ENCODE measurements at places on chromosomes 3 and 15.

- DNase-seq, result no peak
Measured at GRCh38 chr15:32029862-32030781, at the start of gene CHRNA7. Gene CHRNA7 (plus strand): TSS chr15:32030515. CDS start chr15:32030595, 80 bp downstream.

GRCh38 chr3:133746712-133747066, 496 bp downstream of the TF start:
- no peak for DNase-seq

DNA sequence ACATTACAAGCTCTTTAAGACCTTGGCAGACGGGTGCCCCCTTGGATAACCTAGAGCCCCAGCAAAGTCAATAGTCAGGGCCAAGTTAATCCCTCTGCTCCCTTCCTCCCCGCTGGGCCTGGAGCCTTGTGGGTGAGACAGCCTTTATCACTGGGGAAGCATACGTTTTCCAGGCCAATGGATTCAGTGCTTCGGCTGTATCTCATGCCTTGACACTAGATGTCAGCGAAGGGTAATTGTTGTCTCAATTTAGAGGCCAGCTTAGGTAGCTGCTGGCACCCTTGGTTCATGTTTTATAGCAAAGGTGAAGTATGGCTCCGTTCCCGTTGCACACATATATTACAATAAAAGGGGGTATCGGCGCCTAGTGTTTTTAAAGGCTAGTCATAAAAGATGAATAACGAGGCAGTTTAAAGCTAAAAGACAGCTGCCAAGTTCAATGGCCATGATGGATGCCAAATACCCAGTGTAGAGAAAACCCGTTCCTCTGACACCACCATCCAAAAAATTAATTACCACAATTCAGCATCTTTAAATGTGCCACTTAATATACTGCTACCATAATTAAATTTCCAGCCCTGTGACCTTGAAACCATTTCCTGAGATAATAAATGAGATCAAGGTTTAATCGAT, 52.3 kb upstream of the BNIP2 start:
- DNase-seq, result no peak

- DNase-seq, result no peak
Measured at GRCh38 chr15:36896949-36897348, 203.4 kb downstream of the MEIS2 start.

GRCh38 chr3:126108676-126109050, 24.7 kb upstream of the SLC41A3 start:
- DNase-seq, result no peak

GRCh38 chr15:49063402-49064280, 17.4 kb upstream of the SECISBP2L start:
- no peak for DNase-seq

GRCh38 chr15:68643216-68643830, 64.5 kb downstream of the CORO2B start:
- no peak for DNase-seq

GRCh38 chr3:196966526-196967401, 1.9 kb downstream of the PIGZ start:
- no peak for DNase-seq

DNA sequence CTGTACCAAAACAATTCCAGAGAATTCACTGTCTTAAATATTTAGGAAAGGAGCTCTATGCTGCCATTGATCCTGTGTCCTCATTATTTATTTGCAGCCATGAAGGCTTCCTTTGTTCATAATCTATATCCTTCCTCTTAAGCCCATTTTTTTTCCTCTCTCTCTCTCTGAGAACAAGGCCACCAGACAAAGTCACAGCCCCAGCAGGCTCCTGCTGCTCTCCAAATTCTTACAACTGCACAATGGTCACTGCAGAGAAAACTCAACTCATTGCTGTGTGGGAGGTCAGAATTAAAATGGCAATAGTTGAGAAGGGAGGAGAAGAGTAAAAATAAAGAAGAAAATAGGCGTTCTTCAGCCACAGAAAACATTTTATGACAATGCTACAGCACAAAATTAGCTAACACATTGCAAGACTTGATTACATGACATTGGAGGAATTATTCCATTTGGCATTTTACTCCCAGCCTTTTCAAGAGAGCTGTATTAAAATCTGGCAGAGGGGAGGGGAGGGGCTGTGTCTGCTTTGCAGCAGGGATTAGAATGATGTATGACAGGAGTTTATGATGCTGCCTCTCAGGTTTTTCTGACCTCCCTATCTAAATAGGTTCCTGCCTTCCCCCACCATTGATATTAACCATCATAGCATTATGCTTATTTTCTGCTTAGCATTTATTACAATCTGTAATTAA, 399.7 kb upstream of the THBS1 start:
- DNase-seq, result no peak

DNA sequence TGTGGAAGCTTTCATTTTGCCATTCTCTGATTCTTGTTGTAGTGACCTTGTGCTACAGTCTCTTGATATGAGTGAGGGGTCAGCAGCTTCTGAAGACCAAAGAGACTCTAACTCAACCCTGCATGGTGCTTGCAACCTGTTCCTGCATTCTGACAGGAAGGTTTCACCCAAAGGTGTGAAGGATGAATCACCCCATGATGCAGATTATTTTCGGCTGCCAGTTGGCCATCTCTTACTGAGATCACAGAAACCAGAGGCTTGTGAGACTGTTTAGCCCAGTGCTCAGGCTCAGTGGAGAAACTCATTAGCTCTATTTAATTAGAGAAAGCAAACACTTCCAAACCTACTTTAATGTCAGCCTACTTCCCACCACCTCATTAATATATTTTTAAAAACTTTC, 29.2 kb upstream of the TPRG1 start:
- no peak for DNase-seq

DNA sequence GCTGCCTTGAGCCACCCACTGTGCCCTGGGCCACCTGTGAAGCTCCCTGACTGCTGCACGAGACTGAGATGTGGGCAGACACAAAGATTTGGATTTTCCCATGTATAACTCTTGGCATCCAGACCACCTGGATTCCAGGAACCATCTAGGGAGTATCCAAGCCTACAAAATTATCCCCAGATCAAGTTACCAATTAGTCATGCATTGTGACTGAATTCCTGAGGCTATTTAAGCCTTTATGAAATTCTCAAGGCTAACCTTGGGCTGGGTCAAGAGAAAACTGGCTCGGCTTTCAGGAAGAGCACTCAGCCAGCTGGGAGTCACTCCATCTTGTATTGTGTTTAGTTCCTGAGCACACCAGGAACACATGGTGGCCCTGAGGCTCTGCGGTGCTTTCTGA, 13.3 kb upstream of the ATP13A5 start:
- DNase-seq, result no peak

GRCh38 chr3:194223951-194224350, 88.0 kb downstream of the HES1 start:
- no peak for DNase-seq

DNA sequence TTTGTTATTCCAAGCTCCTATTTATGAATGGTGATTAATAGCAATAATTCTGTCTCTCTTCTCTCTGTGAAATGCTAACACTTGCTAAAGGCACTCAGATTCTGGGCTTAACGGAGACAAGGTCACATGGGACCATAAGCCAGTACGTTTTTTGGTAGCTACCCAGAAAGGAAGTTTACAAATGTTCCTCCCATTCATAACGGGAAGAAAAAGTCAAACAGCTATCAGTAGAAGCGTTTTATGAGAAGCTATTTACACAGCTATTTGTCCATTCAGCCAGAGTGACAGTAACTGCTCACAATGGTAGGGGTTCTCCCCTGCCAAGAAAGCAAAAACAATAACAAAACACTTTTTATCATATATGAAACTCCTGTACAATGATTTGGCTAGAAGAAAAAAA, 51.5 kb downstream of the ZMAT3 start:
- DNase-seq, result no peak

- DNase-seq, result no peak
Measured at GRCh38 chr3:44510000-44510368, 32.5 kb upstream of the ZNF445 start.

GRCh38 chr3:130850843-130851242, 43.0 kb upstream of the ATP2C1 start:
- DNase-seq, result no peak

GRCh38 chr15:58773024-58773423, 1.9 kb downstream of the MINDY2 start:
- DNase-seq, result no peak

DNA sequence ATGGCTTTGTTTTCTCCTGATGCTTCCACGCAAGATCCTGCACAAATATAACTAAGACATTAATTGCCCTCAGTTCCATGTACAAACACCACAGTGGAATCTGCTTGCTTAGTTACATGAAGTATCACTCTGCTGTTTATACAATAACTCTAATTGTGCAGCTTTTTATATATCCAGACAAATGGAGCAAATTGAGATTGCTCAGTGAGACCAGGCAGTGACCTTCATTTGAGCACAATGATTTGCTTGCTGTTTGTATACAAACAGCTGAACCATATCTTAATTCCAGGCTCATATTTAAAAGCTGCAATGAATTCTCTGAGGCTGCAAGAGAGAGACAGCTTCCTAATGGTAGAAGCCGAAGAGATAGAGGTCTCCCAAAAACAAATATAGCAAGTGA, 243.7 kb downstream of the CADPS start:
- no peak for DNase-seq

DNA sequence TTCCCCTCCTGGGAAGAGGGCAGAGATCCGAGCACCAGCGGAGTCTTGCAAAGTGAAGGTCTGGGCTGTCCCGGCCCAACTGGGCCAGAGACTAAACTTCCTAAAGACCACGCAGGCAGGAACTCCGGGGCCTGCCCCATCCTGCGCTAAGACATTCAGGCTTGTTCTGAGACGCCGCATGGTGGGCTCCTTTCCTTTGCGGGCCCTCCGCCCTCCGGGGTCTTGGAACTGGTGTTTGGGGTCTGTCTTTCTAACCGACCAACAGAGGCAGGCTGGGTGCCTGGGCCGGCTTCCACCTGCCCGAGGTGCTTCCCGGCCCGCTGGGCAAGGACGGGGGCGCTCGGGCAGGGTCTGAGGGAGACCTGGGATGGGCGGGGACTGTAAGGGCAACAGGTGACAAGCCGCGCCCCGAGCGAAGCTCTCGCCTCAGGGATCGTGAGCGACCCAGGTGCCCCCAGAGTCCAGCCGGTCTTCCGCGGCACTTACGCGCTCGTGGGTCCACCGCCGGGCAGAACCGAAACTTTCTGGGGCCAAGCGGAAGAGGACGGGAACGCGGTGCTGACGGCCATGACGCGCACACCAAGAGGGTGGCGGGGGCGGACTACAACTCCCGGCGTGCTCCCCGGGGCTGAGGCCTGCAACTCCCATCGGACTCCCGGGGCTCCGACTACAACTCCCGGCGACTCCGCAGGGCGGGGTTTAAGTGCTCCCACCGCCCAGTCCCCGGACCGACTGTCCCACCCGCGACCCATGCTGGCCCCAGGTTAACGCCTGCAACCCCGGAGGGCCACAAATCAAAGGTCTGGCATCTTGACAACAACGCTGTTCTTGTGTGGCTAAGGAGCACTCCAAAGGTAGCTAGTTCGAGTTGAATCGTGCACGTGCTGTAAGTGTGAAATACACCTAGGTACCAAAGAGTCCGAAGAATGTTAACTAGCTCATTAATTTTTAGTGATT, at the start of gene FYCO1:
FYCO1 (minus strand) TSS at position 589 of the 957 bp plus-strand sequence. CDS start 10,914 bp downstream, outside the sequence.
- DNase-seq, result peak; percentile 87

- no peak for DNase-seq
Measured at GRCh38 chr3:184741798-184742675, 30.2 kb upstream of the MAGEF1 start.

GRCh38 chr3:57093971-57094535, 33.6 kb downstream of the SPATA12 start:
- DNase-seq, result no peak

DNA sequence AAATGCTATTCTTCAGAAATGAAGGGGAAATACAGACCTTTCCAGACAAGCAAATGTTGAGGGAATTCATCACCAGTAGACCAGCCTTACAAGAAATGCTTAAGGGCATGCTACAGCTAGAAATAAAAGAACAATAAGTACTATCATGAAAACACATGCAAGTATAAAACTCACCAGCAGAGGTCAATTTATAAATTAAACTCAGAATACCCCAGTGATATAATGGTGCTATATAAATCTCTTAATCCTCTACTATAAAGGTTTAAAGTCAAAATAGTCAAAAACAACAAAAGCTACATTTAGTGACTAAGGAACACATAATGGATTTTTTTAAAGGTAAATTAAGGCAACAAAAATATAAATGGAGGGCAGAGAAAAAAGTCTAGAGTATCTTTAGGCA, 142.5 kb downstream of the CPNE4 start:
- DNase-seq, result no peak

GRCh38 chr3:66496746-66497145, 4.1 kb downstream of the LRIG1 start:
- DNase-seq, result no peak

- no peak for DNase-seq
Measured at GRCh38 chr3:31918179-31919150, 62.6 kb downstream of the OSBPL10 start.

- DNase-seq, result no peak
Measured at GRCh38 chr15:66138892-66139590, 114.5 kb downstream of the MEGF11 start.

DNA sequence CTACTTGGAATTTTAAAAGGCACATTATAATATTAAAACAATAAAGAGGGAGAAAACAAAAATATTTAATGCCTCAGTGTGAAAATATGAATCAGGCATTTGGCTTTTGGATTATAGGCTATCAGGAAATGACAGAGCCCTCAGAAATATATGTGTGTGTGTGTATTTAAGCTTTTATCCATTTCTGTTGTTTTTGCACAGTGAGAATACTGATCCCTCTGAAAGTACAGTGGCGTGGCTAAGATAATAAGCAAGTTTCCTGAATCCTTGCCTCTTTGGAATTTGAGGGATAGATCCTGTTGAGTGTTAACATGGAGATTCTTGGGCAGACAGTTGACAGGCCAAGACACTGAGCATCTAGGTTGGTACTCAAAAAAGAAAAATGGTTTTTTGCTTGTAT, 234.8 kb upstream of the ZBTB20 start:
- DNase-seq, result no peak

DNA sequence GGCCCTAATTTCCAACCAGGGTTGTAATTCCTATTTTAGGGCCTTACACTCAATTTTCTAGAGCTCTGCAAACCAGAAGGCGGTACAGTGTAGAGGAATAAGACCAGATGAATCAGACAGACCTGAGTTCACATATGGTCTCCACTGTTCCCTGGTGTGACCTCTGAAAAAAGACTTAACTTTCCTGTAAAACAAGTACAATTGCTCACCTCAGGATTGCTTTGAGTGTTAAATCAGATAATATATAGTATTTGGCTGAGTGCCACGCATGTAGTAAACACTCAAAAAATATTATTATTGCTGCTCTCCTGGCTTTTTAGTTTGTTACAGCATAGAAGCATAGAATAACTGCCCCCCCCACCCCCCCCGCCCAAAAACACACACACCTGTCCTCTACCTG, 51.0 kb upstream of the STT3B start:
- no peak for DNase-seq

DNA sequence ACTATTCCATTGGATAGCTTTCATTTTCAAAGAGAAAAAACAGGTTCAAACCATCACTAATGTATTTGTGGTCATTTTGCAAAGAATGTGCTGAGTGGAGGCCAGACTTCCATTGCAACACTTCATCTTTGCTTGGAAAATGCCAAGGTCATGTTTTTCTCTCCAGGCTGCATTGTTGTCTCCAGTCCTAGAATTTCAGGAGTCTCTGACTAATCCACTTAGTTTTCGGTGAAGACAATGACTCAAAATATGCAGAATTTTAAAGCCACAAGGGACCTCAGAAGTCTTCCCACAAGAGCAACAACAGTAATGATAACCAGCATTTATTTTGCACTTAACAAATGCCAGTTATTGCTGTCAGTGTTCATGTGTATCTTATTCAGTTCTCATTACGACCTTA, 277.0 kb downstream of the RYR3 start:
- DNase-seq, result no peak
